Endodermal cell (in vitro differentiated cells): ENCODE measurements at places on chromosomes 1 and 21. TPM values are rescaled to one million over a fixed set of nuclear protein-coding genes. Genes with fewer than 3 reads are reported as not detected.

Gene NEK2
- total RNA-seq: 42.3 and 44.4 TPM in 2 replicates

Gene LENEP
- not detected in 3 replicates for total RNA-seq

Gene FCER1A
- not detected in 2 replicates for total RNA-seq

Gene USH2A
- total RNA-seq: 3.1 and 3.2 TPM in 2 replicates

Gene SF3B4
- total RNA-seq: 40.0 to 96.3 TPM (median 93.8 TPM) in 3 replicates

Gene LMX1A
- total RNA-seq: 0.13 to 2.7 TPM (median 0.21 TPM) in 3 replicates

Gene SLAMF7
- total RNA-seq: not detected in 2 replicates

Gene S100A14
- 45.7 and 53.8 TPM in 2 replicates for total RNA-seq

Gene PLA2G2C
- not detected in 2 replicates for total RNA-seq

Gene DENND4B
- total RNA-seq: 111 to 196 TPM (median 115 TPM) in 3 replicates

Gene TMPRSS3
- not detected in 2 replicates for total RNA-seq

Gene SLC30A1
- total RNA-seq: 8.4 to 14.0 TPM (median 13.9 TPM) in 3 replicates

Gene CTSE
- total RNA-seq: 0.42 TPM in 1 of 3 replicates, not detected in the others

Gene SELP
- total RNA-seq: not detected in 3 replicates

Gene TOR1AIP1
- total RNA-seq: 21.0 and 26.2 TPM in 2 replicates

Gene RGS5
- total RNA-seq: 75.4 and 88.9 TPM in 2 replicates

Gene LRRC53
- total RNA-seq: not detected in 3 replicates

Gene IL12RB2
- 0.14 and 0.29 TPM in 2 replicates for total RNA-seq

Gene WNT9A
- 1.5 and 1.7 TPM in 2 replicates for total RNA-seq

Gene CAMTA1
- 122 to 137 TPM (median 134 TPM) in 3 replicates for total RNA-seq

Gene OR2L2
- total RNA-seq: 0.07 TPM in 1 of 3 replicates, not detected in the others

Gene SEC22B
- total RNA-seq: 16.5 and 18.2 TPM in 2 replicates

Gene AADACL3
- total RNA-seq: 0.24 and 0.43 TPM in 2 replicates

Gene SPRR2A
- not detected in 2 replicates for total RNA-seq

Gene OR2T29
- not detected in 3 replicates for total RNA-seq

Gene SPRR3
- total RNA-seq: not detected in 3 replicates

Gene IFI44
- total RNA-seq: not detected in 2 replicates

Gene KCNJ15
- total RNA-seq: not detected in 3 replicates

Gene AQP10
- not detected in 2 replicates for total RNA-seq

Gene KMO
- total RNA-seq: not detected in 3 replicates

Gene IFI16
- 10.4 to 19.1 TPM (median 11.8 TPM) in 3 replicates for total RNA-seq

Gene AMY1C
- not detected in 3 replicates for total RNA-seq

Gene NPR1
- 4.5 and 4.6 TPM in 2 replicates for total RNA-seq

Gene PLA2G4A
- 0.35 and 0.41 TPM in 2 replicates for total RNA-seq

Gene AIM2
- total RNA-seq: 3.1 to 4.5 TPM (median 4.2 TPM) in 3 replicates

Gene BGLAP
- total RNA-seq: 3.2 and 5.4 TPM in 2 replicates

Gene GJB4
- 0.81 and 0.84 TPM in 2 replicates for total RNA-seq

Gene AGO3
- 26.9 and 32.8 TPM in 2 replicates for total RNA-seq

Gene LCE3D
- not detected in 3 replicates for total RNA-seq

Gene PIGR
- not detected in 3 replicates for total RNA-seq

Gene FTCD
- total RNA-seq: 3.5 and 3.6 TPM in 2 replicates

Gene ERO1B
- 4.0 and 4.9 TPM in 2 replicates for total RNA-seq

Gene LCE1C
- total RNA-seq: not detected in 2 replicates

Gene KDF1
- 12.8 to 22.7 TPM (median 19.0 TPM) in 3 replicates for total RNA-seq

Gene MYBPH
- not detected in 3 replicates for total RNA-seq

Gene KRTAP19-1
- total RNA-seq: not detected in 2 replicates

Gene NHLH1
- 0.31 TPM in 1 of 3 replicates, not detected in the others for total RNA-seq

Gene WNT3A
- 0.11 to 0.17 TPM (median 0.12 TPM) in 3 replicates for total RNA-seq

Gene SLC22A15
- 7.7 to 9.4 TPM (median 8.3 TPM) in 3 replicates for total RNA-seq

Gene OTUD7B
- total RNA-seq: 27.7 to 31.1 TPM (median 28.0 TPM) in 3 replicates

Gene RNF186
- total RNA-seq: not detected in 3 replicates

Gene CSRP1
- total RNA-seq: 16.1 and 20.5 TPM in 2 replicates

Gene KRTAP12-1
- 1.6 TPM in 1 of 3 replicates, not detected in the others for total RNA-seq

Gene S100A2
- total RNA-seq: 2.8 to 3.9 TPM (median 3.1 TPM) in 3 replicates

Gene CD52
- 2.3 and 4.4 TPM in 2 replicates for total RNA-seq

Gene SV2A
- 19.2 to 26.6 TPM (median 25.6 TPM) in 3 replicates for total RNA-seq

Gene PIK3C2B
- 23.9 to 35.4 TPM (median 26.4 TPM) in 3 replicates for total RNA-seq

Gene F13B
- total RNA-seq: not detected in 2 replicates

Gene PADI1
- not detected in 3 replicates for total RNA-seq

Gene CCDC181
- total RNA-seq: 3.3 and 4.9 TPM in 2 replicates
